ENCODE measurements at places on chromosomes 11 and 22. TPM values are rescaled to one million over a fixed set of nuclear protein-coding genes. Genes with fewer than 3 reads are reported as not detected.
A peak's percentile ranks its signal among the peaks of the same experiment; 100 is the strongest.

DNA sequence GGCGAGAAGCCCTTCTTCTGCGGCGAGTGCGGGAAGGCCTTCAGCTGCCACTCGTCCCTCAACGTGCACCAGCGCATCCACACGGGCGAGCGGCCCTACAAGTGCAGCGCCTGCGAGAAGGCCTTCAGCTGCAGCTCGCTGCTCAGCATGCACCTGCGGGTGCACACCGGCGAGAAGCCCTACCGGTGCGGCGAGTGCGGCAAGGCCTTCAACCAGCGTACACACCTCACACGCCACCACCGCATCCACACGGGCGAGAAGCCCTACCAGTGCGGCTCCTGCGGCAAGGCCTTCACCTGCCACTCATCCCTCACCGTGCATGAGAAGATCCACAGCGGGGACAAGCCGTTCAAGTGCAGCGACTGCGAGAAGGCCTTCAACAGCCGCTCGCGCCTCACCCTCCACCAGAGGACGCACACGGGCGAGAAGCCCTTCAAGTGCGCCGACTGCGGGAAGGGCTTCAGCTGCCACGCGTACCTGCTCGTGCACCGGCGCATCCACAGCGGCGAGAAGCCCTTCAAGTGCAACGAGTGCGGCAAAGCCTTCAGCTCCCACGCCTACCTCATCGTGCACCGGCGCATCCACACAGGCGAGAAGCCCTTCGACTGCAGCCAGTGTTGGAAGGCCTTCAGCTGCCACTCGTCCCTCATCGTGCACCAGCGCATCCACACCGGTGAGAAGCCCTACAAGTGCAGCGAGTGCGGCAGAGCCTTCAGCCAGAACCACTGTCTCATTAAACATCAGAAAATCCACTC lies 12.2 kb downstream of the ZNF74 start:
- DNase-seq, result no peak

GRCh38 chr22:22930571-22931556 lies 43.2 kb downstream of the IGLL5 start:
- DNase-seq, result no peak

GRCh38 chr11:61113201-61113600 lies 10.9 kb downstream of the CD5 start:
- DNase-seq, result no peak

- DNase-seq, result peak; percentile 87
These were observed 464 bp upstream of the ANKRD13D start for GRCh38 chr11:67288452-67289225.

DNA sequence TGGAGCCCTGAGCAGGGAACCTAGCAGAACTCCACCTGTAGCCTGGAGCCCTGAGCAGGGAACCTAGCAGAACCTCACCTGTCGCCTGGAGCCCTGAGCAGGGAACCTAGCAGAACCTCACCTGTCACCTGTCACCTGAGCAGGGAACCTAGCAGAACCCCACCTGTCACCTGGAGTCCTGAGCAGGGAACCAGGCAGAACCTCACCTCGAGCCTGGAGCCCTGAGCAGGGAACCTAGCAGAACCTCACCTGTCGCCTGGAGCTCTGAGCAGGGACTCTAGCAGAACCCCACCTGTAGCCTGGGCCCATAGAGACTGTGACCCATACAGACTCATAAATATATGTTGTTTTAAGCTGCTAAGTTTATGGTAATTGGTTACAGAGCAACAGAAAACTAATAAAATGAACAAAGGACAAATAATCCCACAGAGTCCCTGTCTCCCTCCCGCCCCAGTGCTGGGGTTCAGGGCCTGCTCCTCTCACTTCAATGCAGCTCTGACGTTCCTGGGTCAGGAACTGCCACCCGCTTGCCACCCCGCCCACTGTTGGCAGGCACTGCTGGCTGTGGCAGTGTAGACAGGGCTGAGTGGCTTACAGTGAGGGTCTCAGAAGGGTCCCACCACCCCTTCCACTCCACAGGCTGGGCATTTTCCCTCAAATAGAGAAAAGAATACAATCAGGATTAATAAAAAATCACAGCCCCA lies 259.1 kb downstream of the TBC1D22A start:
- no peak for DNase-seq

GRCh38 chr11:105740164-105740903 lies 130.5 kb downstream of the GRIA4 start:
- no peak for DNase-seq

The MMP10 gene
- not detected for total RNA-seq

The MS4A3 gene
- total RNA-seq, result not detected

The TOMM22 gene
- 134 TPM for total RNA-seq
